ENCODE measurements at places on chromosomes 3 and 15.

- no peak for DNase-seq
Measured at GRCh38 chr15:39625856-39626255, 45.0 kb downstream of the THBS1 start.

DNA sequence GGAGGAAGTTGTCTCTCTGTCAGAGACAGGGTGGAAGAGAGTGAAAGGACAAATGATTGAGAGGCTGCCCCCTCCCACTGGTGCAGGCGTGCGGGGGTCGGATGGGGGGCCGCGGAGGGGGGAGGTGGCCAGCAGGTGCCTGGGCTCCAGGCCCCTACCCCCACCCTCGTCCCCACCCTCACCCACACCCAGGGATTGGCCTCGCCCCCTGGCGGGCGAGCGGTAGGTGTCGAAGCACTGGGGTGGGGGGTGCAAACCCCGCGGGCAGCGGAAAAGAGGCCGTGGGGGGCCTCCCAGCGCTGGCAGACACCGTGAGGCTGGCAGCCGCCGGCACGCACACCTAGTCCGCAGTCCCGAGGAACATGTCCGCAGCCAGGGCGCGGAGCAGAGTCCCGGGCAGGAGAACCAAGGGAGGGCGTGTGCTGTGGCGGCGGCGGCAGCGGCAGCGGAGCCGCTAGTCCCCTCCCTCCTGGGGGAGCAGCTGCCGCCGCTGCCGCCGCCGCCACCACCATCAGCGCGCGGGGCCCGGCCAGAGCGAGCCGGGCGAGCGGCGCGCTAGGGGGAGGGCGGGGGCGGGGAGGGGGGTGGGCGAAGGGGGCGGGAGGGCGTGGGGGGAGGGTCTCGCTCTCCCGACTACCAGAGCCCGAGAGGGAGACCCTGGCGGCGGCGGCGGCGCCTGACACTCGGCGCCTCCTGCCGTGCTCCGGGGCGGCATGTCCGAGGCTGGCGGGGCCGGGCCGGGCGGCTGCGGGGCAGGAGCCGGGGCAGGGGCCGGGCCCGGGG is at the start of gene KAT2B:
KAT2B (plus strand) TSS at position 682 of the 783 bp plus-strand sequence; CDS start at position 714, 32 bp downstream.
- peak; percentile 87 for DNase-seq

GRCh38 chr3:56145410-56145809 is 322.9 kb downstream of the ERC2 start:
- DNase-seq, result no peak

DNA sequence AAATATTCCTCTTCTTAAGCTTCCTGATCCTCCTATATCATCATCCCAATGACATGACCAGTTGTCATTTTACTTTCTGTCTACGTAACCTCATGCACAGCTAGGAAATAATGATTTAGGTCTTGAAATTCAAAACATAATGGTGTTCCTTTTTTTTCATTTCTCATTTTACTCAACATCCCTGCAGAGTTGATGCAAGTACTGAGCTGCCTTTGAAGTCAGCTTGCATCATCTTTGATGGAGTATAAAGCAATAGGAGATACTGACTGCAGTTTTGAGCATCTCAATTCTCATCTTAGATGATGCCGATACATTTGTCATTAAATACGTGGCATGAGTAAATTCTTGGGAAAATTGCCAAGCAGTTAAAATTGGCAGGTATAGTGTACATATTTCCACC is 346.1 kb downstream of the ZIC1 start:
- DNase-seq, result no peak

DNA sequence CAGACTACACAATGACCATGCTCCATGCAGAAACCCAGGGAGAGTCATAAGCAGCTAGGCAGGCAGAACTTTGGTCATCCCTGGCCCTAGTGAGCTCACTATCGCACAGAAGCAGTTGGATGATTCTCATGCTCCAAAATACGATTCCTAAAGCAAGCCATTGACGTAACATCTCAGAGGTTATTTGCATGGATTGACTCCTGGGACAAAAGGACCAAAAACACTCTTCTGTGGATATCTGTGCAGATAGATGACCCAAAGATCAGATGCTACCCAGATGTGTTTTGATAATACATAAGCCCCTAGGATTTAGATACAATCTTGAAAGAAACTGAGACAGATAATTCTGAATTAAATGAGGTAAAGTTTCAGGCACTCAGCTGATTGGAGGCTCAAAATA is 33.4 kb upstream of the STT3B start:
- no peak for DNase-seq

DNA sequence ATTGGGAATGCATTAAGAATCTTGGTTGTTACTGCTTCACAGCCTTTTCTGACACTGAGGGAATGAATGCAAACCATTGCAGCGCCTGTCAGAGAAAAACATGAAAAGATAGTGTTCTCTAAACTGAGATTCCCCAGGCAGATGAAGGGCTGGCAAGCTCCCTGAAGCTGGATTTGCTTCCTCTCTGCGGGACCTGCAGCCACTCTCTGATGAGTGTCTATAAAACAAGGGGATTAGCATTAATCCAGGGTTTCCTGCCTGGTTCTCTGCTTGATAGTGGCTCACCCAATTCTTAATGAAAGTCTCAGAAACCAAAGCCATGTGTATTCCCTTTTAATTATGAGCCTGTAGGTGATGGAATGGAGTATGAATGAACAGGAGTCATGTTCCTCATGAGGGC is 344.3 kb upstream of the UMPS start:
- no peak for DNase-seq

GRCh38 chr15:78422571-78423340 is 15.3 kb upstream of the IREB2 start:
- DNase-seq, result peak; percentile 75

DNA sequence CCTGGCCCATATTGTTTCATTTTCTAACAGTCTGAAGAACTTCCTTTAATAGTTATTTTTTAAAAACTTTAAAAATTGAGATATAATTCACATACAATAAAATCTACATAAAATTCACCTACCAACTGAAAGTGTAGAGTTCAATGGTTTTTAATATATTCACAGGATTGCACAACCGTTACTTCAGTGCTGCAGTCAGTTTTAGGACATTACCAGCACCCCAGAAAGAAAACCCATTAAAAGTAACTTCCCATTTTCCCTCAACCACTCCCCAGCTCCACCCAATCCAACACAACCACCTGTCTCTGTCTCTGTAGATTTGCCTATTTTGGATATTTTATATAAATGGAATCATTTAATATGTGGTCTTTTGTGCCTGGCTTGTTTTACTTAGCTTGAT is 29.6 kb downstream of the MGA start:
- no peak for DNase-seq

GRCh38 chr15:44298878-44299277 is 10.4 kb downstream of the GOLM2 start:
- DNase-seq, result no peak

DNA sequence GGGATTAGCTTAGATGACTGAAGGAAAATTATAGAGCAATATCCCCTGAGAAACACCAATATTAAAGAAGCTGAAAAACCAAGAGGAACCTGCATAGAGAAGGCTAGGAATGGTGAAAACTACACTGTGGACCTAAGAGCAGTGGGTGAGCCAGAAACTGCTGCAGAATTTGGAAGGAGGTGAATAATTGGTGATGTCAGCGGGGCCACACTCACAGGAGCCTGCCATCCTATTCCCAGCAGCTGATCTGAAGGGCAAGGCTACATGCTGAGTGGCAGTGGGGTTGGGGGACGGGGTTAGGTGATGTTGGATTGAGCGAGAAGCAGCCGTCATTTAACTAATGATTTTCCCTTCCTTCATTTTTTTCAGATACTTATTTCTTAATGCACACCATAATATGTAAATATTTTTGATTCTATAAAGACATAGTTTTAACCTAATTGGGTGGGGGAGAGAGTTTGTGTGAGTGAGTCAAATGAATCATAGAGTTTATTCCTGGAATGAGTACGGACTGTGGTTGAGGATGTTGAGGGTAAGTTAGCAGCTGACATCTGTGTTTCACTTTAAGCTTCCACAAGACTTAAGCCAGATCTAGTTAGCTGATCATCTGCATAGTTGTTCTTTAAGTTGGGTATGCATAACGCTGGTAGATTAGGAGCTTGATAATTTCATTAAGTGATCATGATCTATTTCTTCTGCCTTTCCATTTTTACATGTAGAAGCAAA is 222.8 kb downstream of the PTPRG start:
- DNase-seq, result no peak

- DNase-seq, result no peak
Measured at GRCh38 chr15:93495799-93496637, 407.0 kb upstream of the RGMA start.

DNA sequence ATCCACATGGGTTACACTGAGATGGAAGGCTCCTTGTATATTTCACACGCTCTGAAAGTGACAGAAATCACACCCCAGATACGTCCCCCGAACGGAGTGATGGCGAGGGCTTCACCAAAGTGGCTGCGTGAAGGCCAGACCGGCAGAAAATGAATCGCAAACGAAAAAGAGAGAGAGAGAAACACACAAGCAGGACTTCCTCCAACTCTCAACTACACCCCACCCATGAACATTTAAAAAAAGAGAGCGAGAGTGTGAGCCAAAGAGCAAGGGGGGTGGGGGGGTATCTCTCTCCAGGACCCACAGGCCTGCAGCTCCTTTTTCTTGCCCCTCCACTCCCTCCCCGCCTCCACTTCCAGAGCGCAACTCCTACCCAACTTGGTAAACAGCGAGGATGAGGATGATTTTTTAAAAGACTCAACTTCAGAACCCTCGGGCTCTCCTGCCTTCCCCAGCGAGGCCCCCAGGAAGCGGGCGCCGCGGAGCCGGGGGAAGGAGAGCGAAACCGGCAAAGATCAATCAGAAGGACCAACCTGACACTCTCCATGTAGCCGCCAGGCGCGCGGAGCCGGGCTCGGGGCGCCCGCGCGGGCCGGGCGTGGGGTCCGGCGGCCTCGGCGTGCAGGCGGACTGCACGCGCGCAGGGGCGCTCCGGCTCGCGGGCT is 519.1 kb downstream of the FOXP1 start:
- peak; percentile 51 for DNase-seq

DNA sequence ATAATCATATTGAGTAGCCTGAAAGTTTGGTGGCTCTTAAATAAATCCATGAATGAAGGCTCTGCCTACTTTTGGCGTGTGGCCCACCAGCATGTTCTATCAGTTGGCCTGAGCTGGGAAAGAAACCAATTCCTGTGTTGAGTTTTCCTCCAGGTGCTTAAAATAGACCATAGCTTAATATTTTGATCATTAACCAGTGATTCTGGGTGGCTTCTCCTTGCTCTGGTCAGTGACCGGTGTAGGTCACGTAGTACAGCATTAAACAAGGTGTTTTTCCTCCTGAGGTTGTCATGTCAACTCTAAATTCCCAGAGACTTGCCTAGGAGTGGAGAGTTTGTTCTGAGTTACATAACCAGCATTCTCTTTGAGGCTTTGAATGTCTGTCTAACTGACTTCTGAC is 1.3 kb downstream of the HHLA2 start:
- no peak for DNase-seq

- DNase-seq, result no peak
Measured at GRCh38 chr3:187210545-187211327, 13.4 kb downstream of the RTP1 start.

DNA sequence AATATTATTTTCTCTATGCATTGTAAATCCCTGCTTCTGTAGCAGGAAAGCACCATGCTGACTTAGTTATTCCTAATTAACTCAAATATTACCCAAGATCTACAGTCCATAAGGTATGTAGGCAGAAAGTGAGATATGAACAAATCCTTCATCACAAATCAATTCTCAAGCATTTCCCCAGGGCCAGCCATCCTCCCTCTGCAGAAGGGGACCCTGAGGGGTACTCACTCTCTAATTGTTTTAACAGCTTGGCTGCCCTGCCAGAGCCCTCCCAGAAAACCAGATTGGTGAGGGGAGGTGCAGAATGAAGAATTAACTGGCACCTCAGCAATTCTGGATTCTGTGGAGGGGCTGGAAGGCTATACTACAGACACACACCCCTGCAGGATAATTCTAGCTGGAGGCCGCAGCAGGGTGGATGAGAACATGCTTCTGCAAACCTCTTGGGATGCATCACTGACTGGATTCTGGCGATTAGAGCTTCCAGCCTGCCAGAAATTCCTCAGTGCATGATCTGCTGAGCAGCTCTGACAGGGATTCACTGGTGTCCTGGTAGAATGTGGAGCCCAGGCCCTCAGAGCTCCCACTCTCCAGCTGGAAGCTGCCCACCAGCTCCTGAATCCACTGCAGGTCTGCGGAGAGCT is 88.6 kb upstream of the HERC1 start:
- DNase-seq, result no peak

- DNase-seq, result no peak
Measured at GRCh38 chr3:165641569-165642310, 195.5 kb downstream of the BCHE start.

- DNase-seq, result peak; percentile 66
Measured at GRCh38 chr15:90101130-90101968, 919 bp downstream of the IDH2 start.

DNA sequence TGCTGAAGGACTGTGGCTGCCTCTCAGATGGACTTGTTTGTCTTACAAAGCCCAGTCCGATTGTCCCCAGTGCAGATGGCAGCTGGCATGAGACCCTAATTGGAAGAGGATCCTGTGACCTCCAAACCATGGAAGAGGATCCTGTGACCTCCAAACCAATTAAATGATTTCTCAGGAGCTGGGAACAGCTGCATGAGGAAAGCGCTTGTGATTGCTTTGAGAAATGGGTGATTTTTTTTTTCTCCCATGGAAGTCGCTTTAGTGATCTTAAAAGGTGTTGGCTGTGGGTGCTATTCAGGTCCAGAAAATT is 68.4 kb upstream of the LARS2 start:
- no peak for DNase-seq

DNA sequence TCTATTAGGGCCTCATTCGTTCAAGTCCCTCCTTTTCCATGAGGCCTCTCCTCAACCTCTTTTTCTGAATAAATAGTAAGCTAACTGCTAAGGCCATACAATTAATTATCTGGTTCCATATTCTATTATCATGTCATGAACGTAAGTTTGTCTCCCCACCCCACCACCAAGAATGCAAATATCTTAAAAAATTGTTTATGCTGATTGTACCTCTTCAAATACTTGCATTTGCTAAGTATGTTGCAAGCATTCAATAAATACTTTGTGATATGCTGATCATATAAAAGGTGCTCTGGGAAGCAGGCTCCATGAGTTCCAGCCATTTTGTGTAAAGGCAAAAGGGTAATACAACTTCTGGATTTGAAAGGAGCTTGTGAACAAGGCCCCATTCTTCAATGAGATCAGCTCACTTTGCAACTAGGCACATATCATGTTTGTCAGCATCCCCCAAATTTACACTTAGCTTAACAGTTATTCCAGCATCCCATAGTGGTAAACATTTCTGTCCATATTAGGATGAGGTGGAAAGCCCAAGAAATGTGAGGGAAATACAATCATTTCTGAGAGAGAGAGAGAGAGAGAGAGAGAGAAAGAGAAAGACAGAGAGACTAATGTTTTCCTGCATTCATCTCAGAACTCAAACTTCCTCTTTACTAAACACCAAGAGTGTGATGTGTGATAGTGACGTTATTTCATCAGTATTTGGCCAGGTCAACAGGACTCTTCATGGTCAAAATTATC is 33.2 kb downstream of the SLC12A8 start:
- peak; percentile 61 for DNase-seq

DNA sequence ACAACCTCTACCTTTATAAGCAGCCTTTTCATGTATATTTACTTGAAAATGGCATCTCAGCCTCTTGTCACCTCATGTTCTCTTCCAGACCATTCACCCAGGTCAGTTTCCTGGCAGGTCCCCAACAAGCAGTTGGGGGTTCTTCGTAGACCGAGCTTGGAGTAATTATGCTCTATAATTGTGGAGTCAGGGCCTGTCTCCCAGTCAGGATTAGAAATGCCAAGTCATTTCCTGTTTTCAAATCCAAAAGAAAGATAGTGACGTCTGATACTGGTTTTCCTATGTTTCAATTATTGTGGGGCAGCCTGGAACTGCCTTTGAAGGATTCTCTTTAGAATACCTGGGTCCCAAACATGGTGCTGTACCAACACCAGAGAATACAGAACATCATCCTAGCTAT is 430.6 kb downstream of the MECOM start:
- DNase-seq, result no peak
